ENCODE measurements at places on chromosomes 2 and 18.

DNA sequence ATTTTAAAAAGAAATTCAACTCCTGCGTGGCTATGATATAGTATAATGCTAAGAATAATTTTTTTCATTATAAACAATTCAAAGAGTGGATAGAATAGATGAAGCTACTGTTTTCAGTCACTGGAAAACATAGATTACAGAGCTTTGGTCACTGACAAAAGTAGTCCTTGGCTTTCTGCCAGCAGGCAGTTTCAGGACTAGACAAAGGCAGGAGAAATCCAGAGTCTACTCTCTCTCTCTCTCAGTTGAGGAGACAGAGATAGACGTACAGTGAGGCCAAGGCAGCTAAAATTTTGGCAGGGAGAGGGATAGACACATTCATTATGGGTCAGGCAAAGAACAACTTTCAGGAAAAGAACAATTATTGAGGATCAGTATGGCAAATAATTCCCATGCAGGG lies 491.4 kb upstream of the CRIM1 start:
- DNase-seq: no peak

- DNase-seq: no peak
Observed at GRCh38 chr2:204069804-204070203, 133.2 kb downstream of the ICOS start.

GRCh38 chr2:72994282-72994990 lies 77.1 kb downstream of the SFXN5 start:
- DNase-seq: peak; percentile 19

GRCh38 chr2:86049529-86049928 lies 56.2 kb downstream of the POLR1A start:
- peak; percentile 6 for DNase-seq

DNA sequence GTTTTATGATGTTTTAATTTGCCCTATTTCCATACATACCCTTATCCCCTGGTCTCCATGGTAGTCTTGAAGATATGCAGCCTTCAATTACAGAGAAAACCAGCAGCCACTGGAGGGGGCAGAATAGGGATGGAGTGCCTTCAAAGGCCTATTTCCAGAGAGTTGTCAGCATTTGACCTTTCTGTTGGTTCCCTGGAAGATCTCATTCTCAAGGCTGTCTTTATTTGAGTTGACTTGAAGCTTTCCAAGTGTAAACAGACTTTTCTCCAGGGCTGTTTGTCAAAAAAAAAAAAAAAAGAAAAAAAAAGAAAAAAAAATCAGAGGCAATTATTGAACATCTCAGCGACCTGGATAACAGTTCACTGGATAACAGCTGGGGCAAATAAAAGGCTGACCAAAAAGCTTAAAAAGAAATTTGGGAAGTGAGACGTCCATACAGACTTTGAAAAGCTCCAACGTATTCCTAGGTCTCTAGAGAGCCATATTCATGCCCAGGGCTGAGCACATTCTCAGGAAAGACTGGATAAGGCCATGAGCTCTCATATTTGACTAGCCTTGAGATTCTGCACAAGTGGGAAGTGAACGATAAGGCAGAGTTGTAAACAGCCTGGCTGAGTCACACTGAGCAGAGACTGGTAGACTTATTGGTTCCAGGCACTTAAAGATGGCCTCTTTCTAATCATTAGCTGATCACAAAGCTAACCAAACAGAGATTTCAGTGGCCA lies 126.6 kb downstream of the VAPA start:
- DNase-seq: no peak

GRCh38 chr18:46562674-46563192 lies 94.3 kb downstream of the LOXHD1 start:
- DNase-seq: no peak

- no peak for DNase-seq
Observed at GRCh38 chr2:112121682-112122254, 16.4 kb upstream of the FBLN7 start.

DNA sequence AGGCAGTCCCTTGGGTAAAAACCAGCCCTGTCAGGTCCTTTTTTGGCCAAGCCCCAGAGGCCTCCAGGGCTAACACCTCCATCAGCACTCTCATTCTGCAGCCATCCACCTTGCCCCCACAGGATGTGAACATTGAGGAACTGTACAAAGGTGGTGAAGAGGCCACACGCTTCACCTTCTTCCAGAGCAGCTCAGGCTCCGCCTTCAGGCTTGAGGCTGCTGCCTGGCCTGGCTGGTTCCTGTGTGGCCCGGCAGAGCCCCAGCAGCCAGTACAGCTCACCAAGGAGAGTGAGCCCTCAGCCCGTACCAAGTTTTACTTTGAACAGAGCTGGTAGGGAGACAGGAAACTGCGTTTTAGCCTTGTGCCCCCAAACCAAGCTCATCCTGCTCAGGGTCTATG lies 7.3 kb downstream of the IL1F10 start:
- DNase-seq: peak; percentile 62

DNA sequence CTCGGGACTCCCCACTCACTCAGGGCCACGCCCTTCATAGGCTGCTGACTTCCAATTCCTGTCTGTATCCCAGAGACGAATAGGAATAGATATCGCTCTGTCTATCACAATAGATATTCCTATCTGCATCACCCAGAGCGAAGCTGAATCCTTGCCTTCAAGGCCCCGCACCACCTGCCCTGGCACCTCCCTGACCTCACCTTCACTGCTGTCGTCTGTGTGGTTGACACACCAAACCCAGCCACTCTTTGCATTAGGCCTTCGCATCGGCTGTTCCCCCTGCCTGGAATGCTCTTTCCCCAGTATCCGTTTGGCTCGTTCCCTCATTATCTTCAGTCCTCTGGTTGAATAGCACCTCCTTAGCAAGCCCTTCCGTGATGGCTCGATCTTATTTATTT lies 43.5 kb downstream of the ATOH8 start:
- DNase-seq: no peak

DNA sequence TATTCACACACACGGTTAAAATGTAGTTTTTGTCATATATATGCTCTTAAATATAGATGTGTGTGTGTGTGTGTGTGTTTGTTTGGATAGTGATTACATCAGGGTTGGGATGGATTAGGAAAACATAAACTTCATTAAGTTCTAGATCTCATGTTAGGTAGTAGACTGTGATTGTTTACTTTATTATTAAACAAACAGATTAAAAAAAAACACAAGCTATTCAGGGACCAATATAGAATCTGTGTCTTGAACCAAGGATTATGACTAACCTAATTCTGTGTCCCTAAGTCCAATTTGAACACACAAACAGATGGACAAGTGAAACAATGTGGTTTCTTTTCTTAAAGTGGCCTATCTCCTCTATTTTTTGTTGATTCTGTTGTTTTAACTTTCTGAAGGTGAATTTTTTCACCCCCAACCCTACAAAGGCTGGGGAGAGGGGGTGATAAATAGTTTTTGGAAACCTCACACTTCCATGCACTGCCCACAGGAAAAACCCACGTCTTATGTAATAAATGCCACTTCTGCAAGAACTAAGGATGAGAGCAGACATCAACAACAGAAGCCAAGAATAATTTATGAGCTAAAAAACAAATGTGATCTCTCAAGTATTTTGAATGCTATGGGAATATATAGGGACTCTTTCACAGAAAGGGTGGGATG lies 40.7 kb downstream of the IL1R2 start:
- DNase-seq: no peak

DNA sequence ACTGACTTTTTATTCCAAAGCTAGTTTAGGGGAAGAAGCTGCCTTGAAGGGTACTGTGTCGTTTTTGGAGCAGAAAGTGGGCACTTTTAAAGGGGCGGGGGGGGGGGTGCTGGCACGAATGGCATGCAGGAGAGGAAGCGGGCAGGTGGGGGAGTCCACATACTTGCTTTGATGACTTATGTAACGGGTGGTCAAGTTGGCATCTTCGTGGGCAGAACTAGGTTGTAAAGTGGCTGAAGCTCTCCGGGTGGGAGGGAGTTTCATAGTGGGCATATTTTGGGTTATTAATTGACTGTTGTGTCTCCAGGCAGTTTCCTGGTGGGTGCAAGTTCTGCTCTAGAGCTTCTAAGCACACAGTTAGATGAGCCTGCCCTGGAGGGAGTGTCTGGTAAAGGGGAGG lies 19.9 kb downstream of the PCARE start:
- no peak for DNase-seq

GRCh38 chr2:100208141-100208770 lies 65.9 kb upstream of the AFF3 start:
- no peak for DNase-seq

GRCh38 chr2:17627434-17627833 lies 86.9 kb downstream of the VSNL1 start:
- DNase-seq: no peak

GRCh38 chr2:120571015-120571728 lies 164.5 kb upstream of the GLI2 start:
- no peak for DNase-seq

DNA sequence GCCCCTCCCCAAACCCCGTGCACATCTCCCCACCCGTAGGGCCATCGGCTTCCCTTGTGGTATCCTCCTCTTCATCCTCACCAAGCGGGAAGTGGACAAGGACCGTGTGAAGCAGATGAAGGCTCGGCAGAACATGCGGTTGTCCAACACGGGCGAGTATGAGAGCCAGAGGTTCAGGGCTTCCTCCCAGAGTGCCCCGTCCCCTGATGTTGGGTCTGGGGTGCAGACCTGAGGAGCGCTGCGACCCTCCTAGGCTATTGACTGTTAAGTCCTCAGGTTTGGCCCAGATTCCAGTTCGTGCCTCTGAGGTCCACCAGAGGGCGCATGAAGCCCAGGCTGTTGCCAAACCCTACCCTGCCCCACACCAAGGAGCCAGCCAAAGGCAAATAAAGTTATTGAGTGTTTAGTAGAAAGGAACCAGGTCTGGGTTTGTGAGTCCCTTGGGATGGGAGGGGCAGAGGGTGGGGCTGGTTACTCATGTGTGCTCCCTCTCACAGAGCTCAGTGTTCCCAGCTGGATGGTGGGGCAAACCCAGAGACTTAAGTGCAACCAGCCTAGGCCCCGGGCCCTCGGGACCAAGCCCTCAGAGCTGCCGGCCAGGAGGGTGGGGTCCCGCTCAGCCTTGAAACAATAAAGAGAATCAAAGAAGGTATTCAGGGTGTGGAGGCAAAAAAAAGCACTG lies 2.4 kb downstream of the PNKD start:
- DNase-seq: peak; percentile 76

DNA sequence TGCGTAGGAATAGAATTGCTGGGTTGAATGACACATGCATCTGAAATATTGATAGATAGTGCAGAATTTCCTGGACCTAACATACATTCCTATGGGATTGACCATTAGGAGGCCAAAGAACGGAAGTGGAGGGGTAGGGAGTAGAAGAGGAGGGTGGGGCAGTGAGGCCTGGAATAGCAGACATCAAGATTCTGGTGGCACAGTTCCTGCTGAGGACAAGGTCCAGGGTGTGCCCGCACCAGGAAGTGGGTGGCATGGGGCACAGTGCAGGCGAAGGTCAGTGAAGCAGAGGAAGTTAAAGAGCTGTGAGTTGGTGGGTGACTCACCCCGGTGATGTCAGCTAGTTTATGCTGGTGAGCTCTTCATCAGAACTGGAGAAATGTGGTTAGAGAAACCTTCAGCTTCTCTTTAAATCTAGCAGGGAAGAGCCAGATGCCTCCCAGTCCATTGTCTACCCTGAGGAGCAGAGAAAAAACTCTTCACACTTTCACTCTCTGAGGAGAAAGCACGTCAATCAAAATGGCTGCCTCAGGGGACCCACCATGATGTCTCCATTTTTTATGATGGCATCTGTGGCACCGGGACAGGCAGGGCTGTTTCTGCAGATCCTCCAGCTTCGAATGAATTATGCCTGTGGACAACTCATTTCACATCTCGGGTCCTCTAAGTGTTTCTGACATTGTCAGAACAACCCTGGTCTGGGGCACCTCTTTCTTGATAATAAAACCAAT lies 55.9 kb upstream of the CTLA4 start:
- peak; percentile 56 for DNase-seq

DNA sequence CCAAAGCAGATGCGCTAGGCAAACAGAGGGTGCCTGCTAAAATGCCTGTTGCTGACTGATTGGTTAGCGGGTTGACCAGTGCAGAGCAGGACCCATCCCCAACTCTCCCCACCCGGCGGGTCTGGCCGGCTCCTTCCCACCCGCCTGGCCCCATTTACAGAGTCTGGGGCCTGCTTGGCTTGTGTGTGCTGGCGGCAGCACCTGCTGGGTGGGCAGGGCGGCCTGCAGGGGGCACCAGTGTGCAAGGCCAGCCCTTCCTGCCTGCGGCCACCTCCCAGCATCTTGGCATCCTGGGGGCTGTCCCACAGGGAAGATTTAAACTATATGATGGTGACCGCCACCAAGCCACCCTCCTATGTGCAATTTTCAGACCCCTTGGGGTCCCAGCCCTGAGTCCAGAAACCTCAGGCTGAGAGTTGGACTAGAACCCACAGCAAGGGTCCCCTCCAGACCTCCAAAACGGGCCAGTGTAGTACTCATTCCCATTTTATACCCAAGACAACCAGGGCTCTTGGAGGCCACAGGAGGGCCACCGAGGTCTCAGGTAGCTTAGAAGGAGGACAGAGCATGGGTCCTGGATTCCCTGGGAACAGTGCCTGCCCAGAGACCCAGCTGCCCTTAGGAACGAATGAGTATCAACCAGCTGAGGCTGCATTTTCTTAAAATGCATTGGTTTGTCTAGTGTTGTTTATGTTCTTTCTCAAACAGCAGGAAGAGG lies 173.6 kb downstream of the SMAD7 start:
- DNase-seq: peak; percentile 87

- DNase-seq: no peak
Observed at GRCh38 chr2:239758279-239758877, 266.8 kb downstream of the NDUFA10 start.

DNA sequence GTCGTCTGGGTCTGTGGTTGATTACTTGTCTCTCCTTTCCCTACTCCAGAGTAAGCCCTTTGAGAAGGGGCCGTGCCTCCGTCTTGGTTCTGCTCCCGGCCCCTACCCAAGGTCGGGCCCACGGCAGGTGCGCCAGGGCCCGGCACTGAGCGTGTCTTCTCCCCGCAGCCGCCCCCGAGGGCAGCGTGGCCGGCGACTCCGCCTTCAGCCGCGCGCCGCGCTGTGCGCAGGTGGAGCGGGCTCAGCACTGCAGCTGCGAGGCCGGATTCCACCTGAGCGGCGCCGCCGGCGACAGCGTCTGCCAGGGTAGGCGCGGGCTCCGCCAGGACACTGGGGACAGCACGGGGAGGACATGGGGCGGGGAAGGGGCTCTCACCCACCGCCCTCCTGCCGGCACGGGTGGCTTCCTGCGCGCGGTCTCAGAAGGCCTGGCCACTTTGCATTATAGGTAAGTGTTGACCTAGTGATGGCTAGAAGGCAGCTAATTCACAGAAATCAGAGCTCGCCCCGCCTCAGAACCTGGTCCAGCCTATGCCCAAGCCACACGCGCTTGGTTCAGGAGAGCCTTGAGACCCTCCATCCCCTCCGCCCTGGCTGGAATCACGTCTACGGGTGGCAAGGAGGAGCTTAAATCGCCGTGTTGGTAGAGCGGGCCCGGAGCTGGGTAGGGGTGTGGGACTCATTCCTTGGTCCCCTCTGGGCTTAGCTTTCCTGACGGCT lies 43.5 kb downstream of the FBLN7 start:
- peak; percentile 54 for DNase-seq

DNA sequence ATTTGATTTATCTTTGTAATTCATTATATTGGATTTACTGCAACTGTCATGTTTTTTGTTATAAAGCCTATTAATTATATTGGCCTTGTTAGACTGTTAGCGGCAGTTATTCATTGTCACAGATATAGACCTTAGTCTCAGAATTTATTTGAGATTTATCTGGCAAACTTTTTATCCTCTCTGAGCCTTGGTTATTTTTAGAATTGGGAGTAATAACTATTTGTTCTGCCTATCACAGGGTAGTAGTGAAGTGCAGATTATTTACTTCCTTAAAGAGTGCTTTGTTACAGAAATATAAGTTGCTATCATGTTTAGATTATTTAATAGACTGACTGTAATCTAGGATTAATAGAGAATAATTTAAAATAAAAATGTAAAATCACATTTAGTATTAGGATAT lies 41.9 kb downstream of the AGPS start:
- DNase-seq: no peak

GRCh38 chr2:145228506-145228905 lies 708.6 kb upstream of the ZEB2 start:
- DNase-seq: no peak

All from activated naive CD8-positive, alpha-beta T cell treated with anti-CD3 and anti-CD28 coated beads, Interleukin-2, amount 10 ng/mL, durations not matched to agents 7 days and 5 days (primary cell).